CD8-positive, alpha-beta memory T cell (primary cell): ENCODE measurements at places on chromosomes 11 and 22.

DNA sequence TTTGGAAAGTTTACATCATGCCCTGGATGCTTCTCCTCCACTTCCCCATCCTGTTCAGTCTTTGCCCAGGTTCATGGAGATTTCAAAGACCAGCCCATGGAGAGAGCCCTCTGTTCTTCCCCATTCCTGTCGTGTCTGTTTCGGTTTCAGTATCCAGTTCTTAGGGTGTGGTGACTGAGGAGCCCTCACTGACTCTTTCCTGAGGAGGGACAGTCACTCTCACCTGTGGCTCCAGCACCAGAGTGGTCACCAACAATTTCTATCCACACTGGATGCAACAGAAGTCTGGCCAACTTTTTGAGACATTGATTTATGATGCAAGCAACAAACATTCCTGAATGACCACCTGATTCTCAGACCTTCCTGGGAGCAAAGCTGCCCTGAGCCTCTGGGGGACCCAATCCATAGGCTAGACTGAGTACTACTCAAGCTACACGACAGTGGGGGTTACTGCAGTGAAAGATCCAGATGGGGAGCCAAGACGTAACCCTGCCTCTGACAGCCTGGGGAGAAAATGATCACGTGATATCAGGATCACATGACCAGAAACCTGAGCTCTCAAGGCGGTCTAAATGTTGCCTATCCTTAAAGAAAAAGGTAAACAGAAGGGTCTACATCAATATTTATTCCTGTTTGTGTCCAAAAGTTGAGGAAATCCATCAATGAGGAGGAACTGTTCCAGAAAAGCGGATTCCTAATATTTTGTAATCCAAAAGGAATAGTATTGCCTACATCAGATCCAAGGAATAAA lies 76.2 kb upstream of the VPREB1 start:
- no peaks in the 10 kb centered on the region for H3K36me3 ChIP-seq
- H3K27me3 ChIP-seq: no peaks in the 10 kb centered on the region
- peak overlapping the region; percentile 23 for H3K4me3 ChIP-seq
- H3K27ac ChIP-seq: no peak overlapping the region
- H3K4me1 ChIP-seq: peaks cover 5% of the 10 kb centered on the region
- DNase-seq: no peak

DNA sequence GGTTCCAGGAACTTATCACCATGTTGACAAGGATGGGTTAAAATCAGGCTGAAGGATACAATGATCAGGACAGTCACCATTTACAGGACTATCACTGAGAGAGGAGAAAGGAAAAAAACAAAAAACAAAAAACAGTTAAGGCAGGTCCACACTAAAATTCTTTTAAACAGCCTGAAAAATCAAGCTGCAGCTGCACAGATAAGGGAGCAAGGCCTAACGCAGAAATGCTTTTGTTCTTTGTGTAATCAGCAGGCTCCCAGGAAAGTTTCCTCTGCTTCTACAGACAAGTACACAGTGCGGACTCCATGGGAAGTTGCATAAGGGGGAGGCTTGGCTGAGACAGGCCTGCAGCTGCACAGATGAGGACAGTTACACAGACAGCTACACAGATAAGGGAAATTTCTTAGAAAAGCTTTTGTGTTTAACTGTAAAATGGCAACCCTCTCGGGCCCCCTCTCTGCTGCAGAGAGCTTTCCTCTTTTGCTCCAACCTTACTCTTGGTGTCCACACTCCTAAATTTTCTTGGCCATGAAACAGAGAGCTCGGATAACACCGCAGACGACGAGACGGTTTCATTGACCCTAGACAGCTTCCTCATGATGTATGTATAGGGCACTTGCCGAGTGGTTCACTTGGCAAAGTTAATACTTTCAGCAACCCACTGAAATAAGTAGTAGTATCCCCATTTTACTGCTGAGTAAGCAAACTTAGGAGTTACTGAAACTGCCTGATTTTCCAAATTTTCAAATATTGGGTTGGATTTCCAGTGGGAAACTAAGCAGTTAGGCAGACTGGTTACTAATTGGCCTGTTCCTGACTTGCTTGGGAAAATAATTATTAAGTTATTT lies 45.5 kb downstream of the PIWIL3 start:
- H3K4me1 ChIP-seq: no peaks in the 10 kb centered on the region
- H3K4me3 ChIP-seq: no peak overlapping the region
- H3K27me3 ChIP-seq: no peaks in the 10 kb centered on the region
- peak overlapping the region; percentile 71 for H3K27ac ChIP-seq
- no peak for DNase-seq

DNA sequence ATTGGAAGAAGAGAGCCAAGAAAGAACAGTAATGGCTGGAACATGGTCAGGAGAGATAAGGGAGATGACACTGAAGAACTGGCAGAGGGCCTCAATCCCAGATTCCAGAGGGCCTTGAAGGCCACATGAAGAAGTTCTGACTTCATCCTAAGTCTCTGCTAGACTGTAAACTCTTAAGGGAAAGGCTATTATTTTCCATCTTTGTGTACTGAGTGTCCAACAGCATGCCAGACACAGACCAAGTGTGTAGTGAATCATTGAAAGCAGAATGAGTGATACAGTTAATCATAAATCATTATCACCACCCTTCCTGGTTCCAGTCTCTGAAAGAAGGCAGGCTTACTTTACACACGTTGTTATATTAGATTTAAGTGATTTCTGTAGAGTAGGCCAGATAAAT lies 185.3 kb upstream of the C11orf87 start:
- no peak for DNase-seq
- no peaks in the 10 kb centered on the region for H3K36me3 ChIP-seq
- H3K27ac ChIP-seq: no peak overlapping the region
- H3K4me3 ChIP-seq: no peak overlapping the region

DNA sequence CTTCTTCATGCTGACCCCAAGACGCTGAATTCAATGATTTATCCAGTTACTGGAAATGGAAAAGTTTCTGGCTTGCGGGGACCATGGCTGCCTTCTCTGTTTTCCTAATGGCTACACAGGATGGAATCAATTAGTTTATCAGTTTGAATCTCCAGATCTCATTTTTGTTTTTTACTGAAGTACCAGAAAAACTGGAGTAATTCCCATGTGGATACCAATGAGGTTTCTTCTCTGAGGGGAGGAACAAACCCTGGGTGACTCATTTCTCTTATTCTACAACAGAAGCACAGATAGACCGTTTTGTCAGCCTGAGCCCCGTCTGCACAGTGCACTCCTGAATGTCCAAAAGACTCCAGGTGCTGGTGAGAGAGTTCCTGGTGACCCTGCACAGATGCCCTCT lies 3.4 kb downstream of the ZNF195 start:
- no peak for DNase-seq
- no peak overlapping the region for H3K4me3 ChIP-seq
- no peaks in the 10 kb centered on the region for H3K27me3 ChIP-seq
- H3K27ac ChIP-seq: no peak overlapping the region
- H3K36me3 ChIP-seq: peaks cover 20% of the 10 kb centered on the region

GRCh38 chr11:134915212-134915611 lies 503.2 kb upstream of the B3GAT1 start:
- peaks cover 3% of the 10 kb centered on the region for H3K27me3 ChIP-seq
- no peak for DNase-seq
- H3K4me3 ChIP-seq: no peak overlapping the region
- no peaks in the 10 kb centered on the region for H3K4me1 ChIP-seq

GRCh38 chr22:20094197-20094807 lies 14.3 kb downstream of the DGCR8 start:
- H3K27me3 ChIP-seq: no peaks in the 10 kb centered on the region
- no peak for DNase-seq
- no peak overlapping the region for H3K4me3 ChIP-seq
- peaks cover 40% of the 10 kb centered on the region for H3K4me1 ChIP-seq

DNA sequence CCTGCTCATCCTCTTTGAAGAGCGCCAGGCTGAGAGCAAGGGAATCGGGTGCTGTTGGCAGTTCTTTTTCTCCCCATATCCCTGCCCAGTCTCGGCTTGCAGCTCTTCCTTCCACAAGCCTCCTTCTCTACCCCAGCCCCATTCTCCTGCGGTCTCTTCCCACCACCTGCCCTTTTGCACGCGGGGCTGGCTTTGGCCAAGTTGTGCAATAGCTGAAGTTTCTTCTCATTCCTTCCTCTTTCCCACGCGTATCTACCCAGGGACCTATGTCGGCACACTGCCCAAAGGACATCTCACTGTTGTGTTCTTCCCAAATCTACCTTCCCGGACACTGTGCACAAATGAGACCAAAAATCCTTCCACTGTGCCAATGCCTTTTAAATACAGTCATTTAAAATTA lies 22.3 kb upstream of the HTR3A start:
- no peak overlapping the region for H3K4me3 ChIP-seq
- DNase-seq: no peak
- H3K27me3 ChIP-seq: peaks cover 3% of the 10 kb centered on the region
- H3K4me1 ChIP-seq: no peaks in the 10 kb centered on the region
- no peaks in the 10 kb centered on the region for H3K36me3 ChIP-seq
- H3K27ac ChIP-seq: no peak overlapping the region

DNA sequence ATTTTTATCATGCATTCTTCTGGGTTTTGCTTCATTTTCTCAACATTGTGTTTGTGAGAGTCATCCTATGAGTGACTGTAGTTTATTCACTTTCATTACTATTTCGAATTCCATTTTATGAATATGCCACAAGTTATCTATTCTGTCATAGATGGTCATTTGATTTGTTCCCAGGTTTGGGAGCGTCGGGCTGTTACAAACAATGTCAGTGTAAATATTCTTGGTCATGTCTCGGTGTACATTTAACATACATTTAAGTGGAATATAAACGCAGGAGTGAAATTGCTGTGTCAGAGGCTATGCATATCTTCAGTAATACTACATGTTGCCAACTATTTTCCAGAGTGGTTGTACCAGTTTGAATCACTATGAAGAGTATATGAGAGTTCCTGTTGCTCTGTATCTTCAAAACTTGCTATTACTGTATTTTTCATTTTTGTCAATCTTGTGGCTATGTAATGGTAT lies 2.4 kb downstream of the TRIM44 start:
- no peak for DNase-seq
- H3K4me1 ChIP-seq: peaks cover 31% of the 10 kb centered on the region
- H3K27ac ChIP-seq: no peak overlapping the region
- no peaks in the 10 kb centered on the region for H3K36me3 ChIP-seq

DNA sequence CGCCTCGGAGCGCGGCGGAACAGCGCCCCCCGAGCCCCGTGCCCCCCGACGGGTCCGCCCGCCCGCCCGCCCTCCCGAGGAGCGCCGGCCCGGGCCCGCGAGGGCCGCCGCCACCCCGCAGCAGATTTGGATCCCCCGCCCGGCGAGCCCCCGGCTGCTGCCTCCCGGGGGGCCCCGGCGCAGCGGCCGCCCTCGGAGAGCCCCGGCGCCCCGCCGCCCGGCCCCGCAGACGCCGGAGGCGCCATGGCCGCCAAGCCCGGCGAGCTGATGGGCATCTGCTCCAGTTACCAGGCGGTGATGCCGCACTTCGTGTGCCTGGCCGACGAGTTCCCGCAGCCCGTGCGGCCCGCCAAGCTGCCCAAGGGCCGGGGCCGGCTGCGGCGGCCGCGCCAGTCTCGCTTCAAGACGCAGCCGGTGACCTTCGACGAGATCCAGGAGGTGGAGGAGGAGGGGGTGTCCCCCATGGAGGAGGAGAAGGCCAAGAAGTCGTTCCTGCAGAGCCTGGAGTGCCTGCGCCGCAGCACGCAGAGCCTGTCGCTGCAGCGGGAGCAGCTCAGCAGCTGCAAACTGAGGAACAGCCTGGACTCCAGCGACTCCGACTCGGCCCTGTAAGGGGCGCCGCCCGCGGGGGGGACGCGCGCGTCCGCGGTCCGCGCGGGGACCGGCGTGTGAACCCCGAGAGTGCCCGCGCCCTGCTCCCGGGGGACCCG lies 380 bp downstream of the C11orf96 start:
- no peak overlapping the region for H3K27ac ChIP-seq
- no peak for DNase-seq
- H3K4me1 ChIP-seq: peaks cover 8% of the 10 kb centered on the region
- H3K27me3 ChIP-seq: peaks cover 19% of the 10 kb centered on the region
- no peaks in the 10 kb centered on the region for H3K36me3 ChIP-seq

- H3K27ac ChIP-seq: no peak overlapping the region
- no peaks in the 10 kb centered on the region for H3K4me1 ChIP-seq
- no peaks in the 10 kb centered on the region for H3K36me3 ChIP-seq
- H3K4me3 ChIP-seq: no peak overlapping the region
These were observed 16.4 kb downstream of the LMO1 start for GRCh38 chr11:8247312-8247711.

- no peak overlapping the region for H3K4me3 ChIP-seq
- no peaks in the 10 kb centered on the region for H3K4me1 ChIP-seq
These were observed 98.3 kb downstream of the FBXO7 start for GRCh38 chr22:32572741-32573500.

- no peak for DNase-seq
- H3K4me3 ChIP-seq: no peak overlapping the region
- no peak overlapping the region for H3K27ac ChIP-seq
These were observed 67.4 kb downstream of the ENDOD1 start for GRCh38 chr11:95156916-95157541.
